Endothelial cell (in vitro differentiated cells): ENCODE measurements at places on chromosomes 2 and 18. TPM values are rescaled to one million over a fixed set of nuclear protein-coding genes. Genes with fewer than 3 reads are reported as not detected.

Gene DPP10
- 3.3 TPM for total RNA-seq

Gene KIF1A
- 52.2 TPM for total RNA-seq

Gene PRSS56
- total RNA-seq: not detected

GRCh38 chr2:190655570-190655969 lies 6.7 kb downstream of the NAB1 start:
- no peak for DNase-seq

DNA sequence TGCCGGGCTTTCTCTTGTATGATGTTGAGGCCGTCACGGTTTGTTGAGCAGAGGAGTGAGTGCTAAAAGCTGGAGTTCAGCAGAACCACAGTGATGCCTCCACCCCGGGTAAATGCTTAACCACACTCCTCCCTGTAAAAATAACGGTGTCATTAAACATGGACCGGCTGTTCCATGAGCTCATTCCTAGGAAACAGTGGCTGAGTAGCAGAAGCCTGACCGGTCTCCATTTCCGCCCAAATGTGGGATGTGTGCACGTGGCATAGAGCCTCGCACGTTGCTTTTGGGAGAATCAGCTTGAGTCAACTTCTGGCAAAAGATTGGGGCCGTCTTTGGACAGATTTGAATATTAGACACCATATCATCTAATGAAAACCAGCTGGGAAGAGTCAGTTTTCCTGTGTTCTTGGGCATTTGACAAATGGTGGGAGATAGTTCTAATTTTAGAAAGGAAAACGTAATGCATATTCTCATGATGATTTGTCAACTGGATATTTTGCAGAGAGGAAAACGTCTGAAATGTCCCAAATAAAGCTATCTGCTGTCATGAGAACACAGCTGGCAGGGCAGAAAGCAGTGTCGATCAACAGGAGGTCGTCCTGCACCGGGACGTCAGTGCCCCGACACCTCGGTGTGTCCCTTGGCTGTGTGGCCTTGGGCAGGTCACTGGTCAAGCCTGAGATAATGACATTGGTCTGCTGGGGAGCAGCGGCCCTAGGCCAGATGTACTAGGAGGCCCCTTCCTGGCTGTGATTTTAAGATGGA lies 42.4 kb downstream of the LRRFIP1 start:
- no peak for DNase-seq

DNA sequence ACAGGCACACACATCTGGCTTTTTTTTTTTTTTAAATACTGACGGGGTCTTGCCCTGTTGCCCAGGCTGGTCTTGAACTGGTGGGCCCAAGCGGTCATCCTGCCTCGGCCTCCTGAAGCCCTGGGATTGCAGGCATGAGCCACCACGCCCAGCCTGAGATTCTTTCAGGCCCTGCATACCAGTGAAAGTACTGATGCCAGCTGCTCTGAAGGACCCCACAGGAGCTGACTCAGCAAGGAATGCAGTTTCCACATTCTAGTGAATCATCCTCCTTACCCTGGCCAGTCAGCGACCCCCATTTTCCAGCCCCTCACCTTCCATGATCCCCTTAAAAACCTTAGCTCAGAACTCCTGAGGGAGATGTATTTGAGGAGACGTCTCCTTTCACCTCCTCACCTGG lies 5.8 kb upstream of the DTYMK start:
- DNase-seq: no peak

DNA sequence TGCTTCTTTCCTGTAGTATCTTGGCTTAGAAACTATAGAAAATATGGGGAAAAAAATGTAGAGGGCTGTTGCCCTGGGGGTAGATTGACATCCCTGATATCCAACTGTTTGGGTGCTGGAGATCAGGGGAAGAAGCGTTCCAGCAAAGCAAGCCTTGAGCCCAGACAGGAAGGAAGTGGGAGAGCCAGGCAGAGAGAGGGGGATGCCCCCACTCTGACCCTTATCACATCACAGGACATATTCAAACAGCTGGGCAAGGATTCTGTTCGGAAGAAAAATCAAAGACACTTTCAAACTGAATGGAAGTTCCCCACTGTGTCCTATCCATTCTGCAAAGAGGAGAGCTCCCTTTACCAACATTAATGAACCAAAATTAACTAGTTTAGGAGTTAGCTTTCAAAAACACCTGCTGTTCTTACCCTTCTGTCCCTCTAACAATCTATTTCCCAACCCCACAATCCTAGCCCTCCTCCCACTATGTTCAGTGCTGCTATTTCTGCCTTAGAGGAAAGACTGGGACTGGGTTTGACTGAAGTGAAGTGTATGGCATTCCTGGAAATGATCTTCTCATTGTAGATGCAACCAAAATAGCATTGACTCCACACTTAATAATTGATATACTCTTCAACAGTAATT lies 16.9 kb upstream of the KCNG3 start:
- DNase-seq: peak; percentile 4

- DNase-seq: no peak
These were observed 50.7 kb downstream of the DYNAP start for GRCh38 chr18:54641734-54642133.

- no peak for DNase-seq
These were observed 92.8 kb downstream of the NFATC1 start for GRCh38 chr18:79488311-79489050.
